Fibroblast of mammary gland (primary cell): ENCODE measurements at places on chromosomes 3 and 15.

GRCh38 chr3:25578059-25578458 lies 86.6 kb downstream of the TOP2B start:
- no peak for DNase-seq

- no peak for DNase-seq
Measured at GRCh38 chr15:37898362-37898761, 36.1 kb upstream of the TMCO5A start.

DNA sequence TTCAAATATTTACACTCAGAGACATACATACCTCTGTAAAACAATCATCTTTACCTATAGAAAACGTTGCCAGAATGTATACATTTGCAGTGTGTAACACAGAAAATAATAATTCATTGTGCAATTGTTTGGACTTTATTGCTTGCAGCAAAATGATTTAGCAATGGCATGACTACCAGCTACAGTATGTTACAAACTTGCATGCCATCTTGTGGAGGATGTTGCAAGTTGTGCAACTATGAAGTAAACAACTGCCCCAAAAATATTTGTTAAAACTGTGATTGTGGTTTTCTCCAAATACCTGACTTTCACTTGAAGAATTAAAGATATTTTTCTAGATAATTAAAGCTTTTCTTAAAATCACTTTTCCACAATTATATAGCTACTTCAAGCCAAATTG lies 27.1 kb upstream of the C3orf49 start:
- DNase-seq, result peak; percentile 80

GRCh38 chr3:159854500-159855124 lies 134.0 kb upstream of the IL12A start:
- peak; percentile 95 for DNase-seq

GRCh38 chr3:159913712-159914414 lies 74.8 kb upstream of the IL12A start:
- no peak for DNase-seq

DNA sequence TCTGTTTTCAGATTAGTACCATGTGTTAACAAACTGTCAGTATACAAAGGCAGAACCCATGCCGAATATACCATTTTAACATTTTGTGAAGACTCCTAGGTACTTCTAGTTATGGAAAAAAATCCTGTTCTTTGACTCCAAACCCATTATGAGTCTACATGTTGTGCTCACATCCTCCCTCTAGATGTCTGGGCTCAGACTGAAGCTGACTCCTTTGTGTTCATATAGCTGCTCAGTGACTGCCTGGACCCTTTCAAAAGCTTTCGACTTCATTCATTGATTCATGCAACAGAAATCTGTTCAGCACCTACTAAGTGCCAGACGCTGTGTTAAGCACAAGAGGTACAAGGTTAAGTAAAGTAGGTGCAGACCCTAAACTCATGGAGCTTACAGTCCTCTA lies 60.5 kb downstream of the MEGF11 start:
- DNase-seq, result peak; percentile 8

GRCh38 chr3:9448643-9449042 lies 51.2 kb downstream of the SETD5 start:
- peak; percentile 36 for DNase-seq

DNA sequence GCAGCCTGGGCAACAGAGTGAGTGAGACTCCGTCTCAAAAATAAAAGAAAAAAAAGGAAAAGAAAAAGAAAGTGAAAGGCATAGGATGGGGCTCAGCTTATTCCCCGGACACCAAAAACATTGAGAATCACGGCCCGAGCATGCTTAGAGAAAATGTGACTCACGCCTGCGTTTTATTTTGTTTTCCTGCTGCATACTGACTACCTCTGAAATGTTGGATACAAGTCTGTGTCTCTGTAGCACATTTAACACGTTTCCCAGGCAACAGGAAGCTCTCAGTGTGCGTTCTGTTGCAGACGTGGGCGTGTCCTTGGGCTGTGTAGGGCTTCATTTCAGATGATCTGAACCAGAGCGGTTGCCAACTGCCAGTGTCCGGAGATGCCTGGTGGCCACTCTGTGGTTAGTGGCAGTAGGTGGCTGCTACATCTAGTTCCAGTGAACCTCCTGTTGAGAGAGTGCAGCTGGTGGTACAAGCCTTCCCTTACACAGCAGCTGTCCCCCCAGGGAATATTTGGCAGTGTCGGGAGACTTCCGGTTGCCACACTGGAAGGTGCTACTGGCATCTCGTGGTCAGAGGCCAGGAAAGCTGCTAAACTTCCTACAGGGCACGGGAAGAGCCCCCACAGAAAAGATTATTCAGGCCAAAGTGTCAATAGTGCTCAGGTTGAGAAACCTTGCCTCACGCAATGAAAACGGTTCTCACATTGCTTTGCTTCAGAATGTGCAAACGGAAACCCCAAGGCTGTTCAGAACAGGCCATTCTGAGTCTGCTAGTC lies 3.0 kb downstream of the SLC51A start:
- DNase-seq, result peak; percentile 94

DNA sequence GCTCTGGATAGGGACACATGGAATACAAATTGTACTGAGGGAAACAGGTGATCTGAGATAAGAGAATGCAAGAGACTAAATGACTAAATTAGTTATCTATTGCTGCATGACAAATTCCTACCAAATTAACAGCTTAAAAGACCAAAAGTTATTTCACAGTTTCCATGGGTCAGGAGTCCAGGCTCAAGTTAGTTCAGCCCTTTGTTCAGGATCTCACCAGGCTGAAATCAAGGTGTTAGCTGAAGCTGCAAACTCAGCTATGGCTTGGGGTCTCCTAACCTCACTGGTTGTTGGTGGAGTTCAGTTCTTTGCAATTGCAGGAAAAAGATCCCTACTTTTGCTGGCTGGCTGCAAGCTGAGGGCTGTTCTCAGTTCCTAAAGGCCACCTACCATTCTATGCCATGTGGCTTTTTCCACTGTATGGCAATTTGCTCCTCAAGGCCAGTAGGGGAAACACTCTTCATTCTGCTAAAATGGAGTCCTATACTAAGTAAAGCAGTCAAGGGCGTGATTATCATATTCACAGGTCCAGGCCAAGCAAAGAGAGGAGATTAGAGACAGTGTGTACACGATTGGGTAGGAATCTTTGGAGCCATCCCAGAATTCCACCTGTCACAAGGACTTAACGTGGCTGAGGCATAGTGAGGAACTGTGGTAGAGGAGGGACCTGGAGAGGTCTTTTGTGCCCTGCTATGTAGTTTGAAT lies 53.7 kb downstream of the THRB start:
- no peak for DNase-seq
